Ascending aorta (tissue), 2 donors: ENCODE measurements at places on chromosomes 12 and 14. TPM values are rescaled to one million over a fixed set of nuclear protein-coding genes. Genes with fewer than 3 reads are reported as not detected.
A peak's percentile ranks its signal among the peaks of the same experiment; 100 is the strongest.

DNA sequence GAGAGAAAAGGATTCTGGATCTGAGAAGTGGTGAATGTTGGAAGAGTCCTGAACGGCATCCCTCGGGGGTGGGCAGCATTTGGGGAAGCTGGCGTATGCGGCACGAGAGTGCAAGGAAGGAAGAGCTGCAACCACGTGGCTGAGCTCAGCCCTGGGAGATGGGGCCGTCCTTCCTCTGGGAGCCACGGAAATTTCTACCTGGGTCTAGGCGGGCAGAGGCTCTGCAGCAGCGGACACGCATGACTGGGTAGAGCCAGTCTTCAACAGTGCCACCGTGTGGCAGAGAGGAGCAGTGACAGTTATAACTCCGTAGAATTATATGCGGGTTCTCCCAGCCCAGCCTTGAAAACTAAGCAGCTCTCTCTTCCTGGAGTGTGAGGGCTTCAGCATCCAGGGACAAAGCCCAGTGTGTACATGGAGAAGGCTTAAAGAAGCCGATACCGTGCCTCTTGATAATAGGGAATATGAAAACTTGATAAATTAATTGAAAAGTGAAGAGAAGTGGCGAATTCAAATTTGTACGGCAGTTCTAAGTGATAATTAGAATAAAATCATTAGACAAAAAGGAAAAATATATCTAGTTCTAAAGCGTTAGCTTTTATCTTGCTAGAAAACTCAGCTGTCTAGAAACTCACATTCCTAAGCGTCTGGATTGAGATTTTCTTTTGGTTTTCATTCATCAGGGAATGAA, 82.9 kb upstream of the STXBP6 start:
- no peak overlapping the region for H3K4me3 ChIP-seq
- peak; percentile 67 for DNase-seq
- no peak overlapping the region for H3K27ac ChIP-seq

GRCh38 chr12:10368206-10369171, 21.4 kb downstream of the KLRK1 start:
- peaks cover 10% of the 10 kb centered on the region for H3K4me1 ChIP-seq
- H3K27me3 ChIP-seq, result no peaks in the 10 kb centered on the region
- no peak for DNase-seq
- no peaks in the 10 kb centered on the region for H3K36me3 ChIP-seq
- H3K27ac ChIP-seq, result no peak overlapping the region
- no peak overlapping the region for H3K4me3 ChIP-seq

GRCh38 chr12:128337431-128338170, 70.6 kb downstream of the TMEM132C start:
- no peaks in the 10 kb centered on the region for H3K27me3 ChIP-seq
- H3K27ac ChIP-seq, result no peak overlapping the region
- H3K4me1 ChIP-seq, result no peaks in the 10 kb centered on the region
- no peak for DNase-seq
- no peak overlapping the region for H3K4me3 ChIP-seq

GRCh38 chr14:53714495-53715192, 242.0 kb downstream of the BMP4 start:
- H3K27me3 ChIP-seq, result no peaks in the 10 kb centered on the region
- no peaks in the 10 kb centered on the region for H3K36me3 ChIP-seq
- peak overlapping the region; percentile 15 for H3K4me3 ChIP-seq
- H3K27ac ChIP-seq, result no peak overlapping the region
- DNase-seq, result no peak
- H3K4me1 ChIP-seq, result peaks cover 3% of the 10 kb centered on the region

DNA sequence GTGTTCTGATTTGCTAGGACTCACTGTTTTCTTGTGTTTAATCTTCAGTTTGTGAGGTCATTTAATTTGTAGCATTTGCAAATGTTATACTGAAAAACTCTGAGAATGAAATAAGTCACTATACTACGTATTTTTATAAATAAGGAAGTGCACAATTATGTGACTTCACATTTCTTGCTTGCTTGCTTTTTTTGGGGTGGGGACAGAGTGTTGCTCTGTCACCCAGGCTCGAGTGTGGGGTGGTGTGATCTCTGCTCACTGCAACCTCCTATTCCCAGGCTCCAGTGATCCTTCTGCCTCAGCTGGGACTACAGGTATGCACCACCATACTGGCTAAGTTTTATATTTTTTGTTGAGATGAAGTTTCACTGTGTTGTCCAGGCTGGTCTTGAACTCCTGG, 32.7 kb downstream of the RBM25 start:
- no peaks in the 10 kb centered on the region for H3K4me1 ChIP-seq
- H3K27me3 ChIP-seq, result no peaks in the 10 kb centered on the region
- no peak overlapping the region for H3K27ac ChIP-seq
- no peak overlapping the region for H3K4me3 ChIP-seq
- DNase-seq, result no peak

DNA sequence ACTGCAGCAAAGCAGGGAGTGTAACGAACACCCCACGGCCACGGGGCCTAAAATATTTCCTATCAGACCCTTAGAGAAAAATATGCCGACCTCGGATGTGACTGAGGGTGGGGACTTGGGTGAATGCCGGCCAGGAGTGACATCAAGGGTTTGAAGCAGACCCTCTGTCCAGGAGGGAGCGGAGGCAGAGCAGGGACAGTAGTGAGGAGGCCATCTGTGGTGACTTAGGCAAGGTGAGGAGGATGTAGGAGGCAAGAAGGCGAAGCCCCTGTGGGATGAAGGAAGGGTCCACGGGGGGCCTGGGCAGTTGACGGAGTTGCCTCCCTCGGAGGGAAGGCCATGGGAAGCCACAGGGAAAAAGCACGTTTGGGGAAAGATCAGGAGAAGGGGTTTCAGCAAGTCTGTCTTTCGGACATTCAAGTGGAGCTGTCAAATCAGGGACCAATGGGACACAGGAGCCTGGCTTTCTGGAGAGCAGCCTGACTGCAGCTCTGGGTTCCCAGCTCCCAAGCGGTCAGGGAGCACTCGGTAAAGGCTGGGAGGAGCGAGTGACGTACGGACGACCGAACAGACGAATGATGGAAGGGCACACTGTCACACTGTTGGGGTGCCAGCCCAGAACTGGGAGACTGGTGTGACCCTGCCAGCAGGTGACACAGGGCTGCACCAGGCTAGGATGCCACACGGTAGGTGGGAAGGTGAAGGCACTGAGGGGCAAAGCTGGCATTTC, 74.3 kb downstream of the MOK start:
- no peaks in the 10 kb centered on the region for H3K4me1 ChIP-seq
- no peak overlapping the region for H3K27ac ChIP-seq
- no peaks in the 10 kb centered on the region for H3K27me3 ChIP-seq
- no peaks in the 10 kb centered on the region for H3K36me3 ChIP-seq
- H3K4me3 ChIP-seq, result no peak overlapping the region

DNA sequence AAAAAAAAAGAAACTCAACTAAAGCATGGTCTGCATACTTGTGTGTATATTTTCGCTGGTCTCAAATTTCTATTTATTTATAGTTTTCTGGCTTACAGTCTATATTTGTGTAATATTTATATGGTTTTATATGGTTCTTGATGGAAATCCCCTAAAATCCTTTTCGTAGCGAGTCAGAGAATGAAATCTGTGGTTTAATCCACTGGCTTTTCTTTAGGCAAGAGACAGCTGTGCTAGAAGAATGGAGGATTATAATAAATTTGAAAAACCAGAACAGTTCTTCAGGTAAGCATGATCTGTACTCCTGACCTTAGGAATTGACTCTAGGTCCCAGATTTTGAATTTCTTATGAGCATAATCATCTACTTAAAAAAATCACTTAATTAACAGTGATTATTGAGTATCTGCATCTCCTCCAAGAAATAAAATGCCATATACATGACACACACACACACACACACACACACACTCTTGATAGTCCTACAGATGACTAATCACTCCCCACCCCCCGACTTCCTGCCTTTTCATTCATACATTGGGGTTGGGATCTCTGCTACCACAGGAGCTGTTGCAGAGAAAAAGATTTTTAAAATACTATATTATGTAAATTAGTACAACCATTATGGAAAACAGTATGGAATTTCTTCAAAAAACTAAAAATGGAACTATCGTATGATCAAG, 113.4 kb downstream of the CRADD start:
- H3K4me3 ChIP-seq, result no peak overlapping the region
- peaks cover 18% of the 10 kb centered on the region for H3K4me1 ChIP-seq
- H3K27me3 ChIP-seq, result no peaks in the 10 kb centered on the region
- DNase-seq, result no peak
- no peaks in the 10 kb centered on the region for H3K36me3 ChIP-seq

- H3K4me1 ChIP-seq, result no peaks in the 10 kb centered on the region
- DNase-seq, result no peak
- H3K4me3 ChIP-seq, result no peak overlapping the region
- no peaks in the 10 kb centered on the region for H3K27me3 ChIP-seq
- no peak overlapping the region for H3K27ac ChIP-seq
Observed at GRCh38 chr14:97456958-97457357, 659.8 kb downstream of the VRK1 start.

GRCh38 chr14:86858031-86858430, 1135.0 kb downstream of the GALC start:
- no peaks in the 10 kb centered on the region for H3K4me1 ChIP-seq
- no peaks in the 10 kb centered on the region for H3K36me3 ChIP-seq
- DNase-seq, result no peak
- no peak overlapping the region for H3K4me3 ChIP-seq
- H3K27me3 ChIP-seq, result no peaks in the 10 kb centered on the region

DNA sequence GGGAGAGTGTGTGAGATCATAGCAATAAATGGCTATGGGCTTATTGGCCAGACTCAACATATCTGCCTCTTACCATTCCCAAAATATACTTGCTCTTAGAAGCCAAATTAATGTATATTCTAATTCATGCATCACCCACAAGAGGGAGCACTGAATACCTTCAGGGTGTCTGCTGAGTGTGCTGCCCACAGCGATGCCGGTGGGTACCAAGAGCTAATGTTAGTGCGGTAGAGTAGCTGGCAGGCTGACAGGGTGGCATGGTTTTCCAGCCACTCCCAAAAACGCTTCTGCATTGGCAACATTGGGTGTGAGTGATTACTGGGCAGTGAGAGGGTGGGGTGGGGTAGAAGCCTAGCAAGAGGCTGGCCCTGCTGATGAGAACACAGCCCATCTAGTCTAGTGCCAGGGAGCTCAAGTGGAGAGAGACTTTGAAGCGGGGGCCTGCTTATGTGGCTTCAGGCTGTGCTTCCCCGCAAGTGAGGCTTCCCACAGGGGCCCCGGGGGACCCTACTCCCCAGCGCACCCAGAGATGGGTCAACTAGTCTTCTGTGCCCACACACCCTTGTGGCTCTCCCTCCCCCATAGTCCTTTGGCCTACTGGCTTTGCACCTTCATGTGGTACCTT, 9.2 kb upstream of the PLEKHD1 start:
- H3K27ac ChIP-seq, result no peak overlapping the region
- no peak for DNase-seq
- H3K4me3 ChIP-seq, result no peak overlapping the region
- no peaks in the 10 kb centered on the region for H3K4me1 ChIP-seq
- no peaks in the 10 kb centered on the region for H3K36me3 ChIP-seq

DNA sequence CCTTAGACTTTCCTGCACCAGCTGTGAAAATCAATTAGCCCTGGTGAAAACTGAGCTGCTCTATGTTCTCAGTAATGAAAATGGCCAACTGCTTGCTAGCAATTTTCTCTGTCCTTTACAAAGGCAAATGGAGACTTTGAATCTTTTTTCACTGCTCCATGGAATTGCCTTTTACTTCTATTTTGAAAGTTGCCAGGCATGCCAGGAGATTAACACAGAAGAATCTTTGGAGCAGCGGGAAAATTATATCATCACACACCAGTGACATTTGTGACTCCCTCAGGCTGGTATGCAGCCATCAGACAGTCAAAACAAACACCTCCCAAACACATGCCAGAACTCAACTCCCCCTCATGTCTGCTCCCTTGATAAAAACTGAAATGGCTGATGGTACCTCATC, 872.0 kb upstream of the FLRT2 start:
- H3K36me3 ChIP-seq, result no peaks in the 10 kb centered on the region
- no peaks in the 10 kb centered on the region for H3K4me1 ChIP-seq
- no peaks in the 10 kb centered on the region for H3K27me3 ChIP-seq
- no peak overlapping the region for H3K27ac ChIP-seq

DNA sequence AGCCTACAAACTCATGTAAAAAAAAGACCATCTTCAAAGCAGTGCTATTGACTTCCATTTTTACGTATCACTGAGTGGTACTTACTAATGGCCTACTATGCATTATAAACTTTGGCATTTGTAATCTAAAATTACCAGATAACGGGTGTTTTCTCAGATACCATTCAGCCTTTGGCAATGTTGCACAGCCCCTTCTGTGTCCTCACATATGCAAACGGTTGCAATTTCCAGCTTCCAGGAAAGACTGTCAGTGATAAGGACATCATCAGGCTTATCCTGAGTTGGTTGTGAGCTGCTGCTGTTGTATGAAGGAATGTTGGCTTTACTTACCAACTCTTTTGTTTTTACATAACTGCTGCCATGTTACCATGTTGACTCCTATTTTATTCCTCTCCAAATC, 1.6 kb upstream of the SLC6A13 start:
- no peaks in the 10 kb centered on the region for H3K27me3 ChIP-seq
- no peak overlapping the region for H3K27ac ChIP-seq
- H3K4me1 ChIP-seq, result no peaks in the 10 kb centered on the region
- H3K4me3 ChIP-seq, result no peak overlapping the region
- no peaks in the 10 kb centered on the region for H3K36me3 ChIP-seq

- H3K27me3 ChIP-seq, result no peaks in the 10 kb centered on the region
- H3K4me1 ChIP-seq, result no peaks in the 10 kb centered on the region
- no peak overlapping the region for H3K27ac ChIP-seq
- no peaks in the 10 kb centered on the region for H3K36me3 ChIP-seq
Observed at GRCh38 chr14:42224053-42224888, 617.6 kb downstream of the LRFN5 start.

DNA sequence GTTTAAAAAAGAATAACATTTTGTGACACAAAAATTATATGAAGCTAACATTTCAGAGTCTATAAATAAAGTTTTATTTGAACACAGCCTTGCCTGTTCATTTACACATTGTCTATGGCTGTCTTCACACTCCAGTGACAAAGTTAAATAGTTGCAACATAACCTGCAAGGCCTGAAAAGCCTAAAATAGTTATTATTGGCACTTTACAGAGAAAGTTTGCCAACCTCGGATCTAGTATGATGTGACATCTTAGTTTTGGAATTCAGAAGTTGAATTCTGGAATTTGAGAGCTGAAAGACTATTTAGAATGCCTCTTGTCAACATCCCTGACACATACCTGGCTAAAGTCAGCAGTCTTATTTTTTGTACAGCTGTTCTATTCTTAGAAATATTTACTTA, 68.3 kb downstream of the DYRK2 start:
- peak overlapping the region; percentile 31 for H3K27ac ChIP-seq
- no peaks in the 10 kb centered on the region for H3K27me3 ChIP-seq
- no peak for DNase-seq
- H3K36me3 ChIP-seq, result no peaks in the 10 kb centered on the region
- no peak overlapping the region for H3K4me3 ChIP-seq

C12orf56 gene
- not detected for total RNA-seq

PSEN1 gene
- total RNA-seq, result 15.2 TPM

CLEC9A gene
- not detected for total RNA-seq

STRAP gene
- 17.1 TPM for total RNA-seq

TAS2R7 gene
- not detected for total RNA-seq

GSC gene
- not detected for total RNA-seq

ALDH2 gene
- total RNA-seq, result 66.4 TPM

KLHL33 gene
- total RNA-seq, result not detected

ITPK1 gene
- total RNA-seq, result 85.3 TPM
